NCI-H1436 treated with DMSO at 0.1 percent for 48 hours (cell line): ENCODE measurements at places on chromosomes 4 and X.

- no peak for DNase-seq
These were observed 19.3 kb upstream of the SPIN2A start for GRCh38 chrX:57156397-57157049.

- DNase-seq, result no peak
These were observed 55.0 kb downstream of the PAPSS1 start for GRCh38 chr4:107665001-107665400.

DNA sequence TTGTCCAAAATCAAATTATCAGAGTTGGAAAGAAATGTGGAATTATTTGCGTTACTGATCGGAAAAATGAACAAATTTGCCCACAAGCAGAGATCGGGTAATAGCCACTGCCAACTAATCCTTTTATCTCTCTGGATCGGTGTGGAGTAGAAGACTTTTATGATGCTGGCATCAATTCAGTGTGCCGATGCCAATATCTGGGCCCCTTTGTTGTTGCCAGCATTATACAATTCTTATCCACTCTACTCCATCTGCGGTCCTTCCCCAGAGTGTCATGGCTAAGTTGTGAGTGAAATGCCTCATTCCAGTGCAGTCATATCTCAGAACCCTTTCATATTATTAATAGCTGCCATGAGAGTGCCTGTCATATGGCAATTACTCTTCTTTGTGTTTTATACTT lies 660.2 kb downstream of the ADGRL3 start:
- no peak for DNase-seq

GRCh38 chr4:41219421-41219950 lies 5.1 kb upstream of the APBB2 start:
- no peak for DNase-seq

DNA sequence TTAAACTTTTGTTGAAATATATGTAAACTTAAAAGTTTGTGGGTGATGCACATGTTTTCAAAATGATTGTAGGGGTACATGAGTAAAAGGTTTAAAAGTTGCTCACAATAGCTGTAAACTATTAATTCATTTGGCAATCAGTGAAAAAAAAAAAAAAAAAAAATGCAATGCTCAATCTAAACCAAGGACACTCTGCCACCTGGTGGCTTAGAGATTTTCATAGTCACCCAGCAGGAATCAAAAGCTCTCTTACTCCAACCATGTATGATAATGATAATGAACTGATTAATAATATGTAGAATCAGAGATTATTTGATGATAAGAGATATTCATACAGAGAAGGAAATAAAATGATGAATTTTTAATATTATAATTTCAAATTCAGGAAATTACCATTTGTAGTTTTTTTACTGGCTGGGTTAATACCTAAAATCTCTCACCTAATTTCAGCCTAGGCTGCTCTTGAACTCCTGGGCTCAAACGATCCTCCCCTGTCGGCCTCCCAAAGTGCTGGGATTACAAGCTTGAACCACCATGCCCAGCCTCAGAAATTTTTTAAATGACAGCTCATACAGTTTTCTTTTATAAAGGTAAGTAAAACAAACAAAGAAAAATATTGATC lies 46.9 kb upstream of the SLC25A4 start:
- DNase-seq, result no peak

DNA sequence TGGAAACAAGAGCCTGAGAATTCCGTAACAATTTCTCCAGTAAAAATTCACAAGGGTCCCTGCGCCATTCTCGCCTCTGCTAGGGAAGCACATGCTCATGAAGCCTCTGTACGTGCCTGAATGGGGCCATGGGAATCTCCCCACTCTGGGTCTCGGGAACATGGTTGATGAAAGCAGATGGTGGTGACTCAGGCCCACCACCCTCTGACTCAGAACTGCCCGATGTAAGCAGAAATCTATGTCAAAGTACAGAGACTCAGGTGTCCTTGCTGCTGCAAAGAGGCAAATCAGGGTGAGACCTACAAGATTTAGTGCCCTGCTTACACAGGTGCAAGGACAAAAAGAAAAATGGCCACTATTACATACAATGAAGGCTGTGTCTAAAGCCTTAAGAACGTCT lies 65.0 kb downstream of the SCD5 start:
- DNase-seq, result no peak

- no peak for DNase-seq
These were observed 22.3 kb upstream of the VSIG1 start for GRCh38 chrX:108022491-108023089.

- DNase-seq, result no peak
These were observed 767.3 kb upstream of the TENM3 start for GRCh38 chr4:181475781-181476507.

DNA sequence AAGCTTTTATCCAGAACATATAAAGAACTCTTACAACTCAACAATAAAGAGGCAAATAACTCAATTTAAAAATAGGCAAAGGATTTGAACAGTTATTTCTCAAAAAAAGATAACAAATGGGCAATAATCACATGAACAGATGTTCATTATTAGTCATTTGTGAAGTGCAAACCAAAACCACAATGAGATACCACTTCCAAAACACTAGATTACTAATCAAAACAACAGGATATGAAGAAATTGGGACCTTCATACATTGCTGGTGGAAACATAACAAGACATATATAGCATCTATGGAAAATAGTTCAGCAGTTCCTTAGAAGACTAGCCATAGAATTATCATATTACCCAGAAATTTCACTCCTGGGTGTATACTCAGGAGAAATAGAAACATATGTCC lies 224.6 kb downstream of the FBXO8 start:
- DNase-seq, result no peak

DNA sequence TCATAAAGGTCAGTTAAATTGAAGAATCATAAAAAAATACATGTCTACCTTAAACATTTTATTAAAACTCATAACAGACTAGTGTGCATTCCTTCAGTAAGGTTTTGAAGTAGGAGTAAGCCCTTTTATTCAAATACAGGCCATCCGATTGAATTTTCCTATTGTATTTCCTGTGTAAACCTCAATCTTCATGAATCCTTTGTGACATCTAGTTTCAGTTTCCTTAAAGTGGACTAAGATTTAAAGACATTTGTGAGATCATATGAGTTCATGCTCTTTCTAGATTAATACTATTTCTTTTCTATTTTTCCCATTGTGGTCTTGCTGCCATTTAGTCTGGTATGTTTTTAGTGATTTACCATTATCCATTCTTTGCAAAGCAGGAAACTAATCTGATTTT lies 644.7 kb upstream of the BOD1L1 start:
- no peak for DNase-seq

GRCh38 chr4:185396724-185397385 lies at the start of gene ANKRD37:
Gene ANKRD37, plus strand, starts transcription at chr4:185396841. Its CDS starts 83 bp downstream, at chr4:185396924.
- no peak for DNase-seq

- no peak for DNase-seq
These were observed 213.2 kb downstream of the SPANXN3 start for GRCh38 chrX:143304025-143304424.

DNA sequence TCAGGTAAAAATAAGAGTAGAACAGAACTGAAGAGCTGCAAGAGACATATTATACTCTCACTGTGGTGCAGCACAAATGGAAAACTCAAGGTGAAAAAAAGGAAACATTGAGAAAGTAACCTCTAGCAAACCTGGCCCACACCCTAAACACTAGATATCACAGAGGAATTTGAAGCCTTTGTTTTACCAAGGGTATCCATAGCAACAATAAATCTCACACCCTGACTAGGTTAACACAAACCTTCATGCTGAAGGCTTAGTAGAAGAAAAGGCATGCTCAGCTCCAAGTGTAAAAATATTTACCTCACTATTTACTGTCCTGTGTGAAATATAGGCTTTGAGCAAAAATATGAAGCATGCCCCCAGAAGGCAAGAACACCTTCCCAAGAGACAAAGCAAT lies 61.9 kb upstream of the TAB3 start:
- no peak for DNase-seq

- DNase-seq, result no peak
These were observed 66.9 kb downstream of the ARHGEF38 start for GRCh38 chr4:105619188-105619931.

- no peak for DNase-seq
These were observed 34.5 kb downstream of the ACE2 start for GRCh38 chrX:15566244-15566643.

- no peak for DNase-seq
These were observed 195.9 kb downstream of the CAMK2D start for GRCh38 chr4:113565702-113566012.

DNA sequence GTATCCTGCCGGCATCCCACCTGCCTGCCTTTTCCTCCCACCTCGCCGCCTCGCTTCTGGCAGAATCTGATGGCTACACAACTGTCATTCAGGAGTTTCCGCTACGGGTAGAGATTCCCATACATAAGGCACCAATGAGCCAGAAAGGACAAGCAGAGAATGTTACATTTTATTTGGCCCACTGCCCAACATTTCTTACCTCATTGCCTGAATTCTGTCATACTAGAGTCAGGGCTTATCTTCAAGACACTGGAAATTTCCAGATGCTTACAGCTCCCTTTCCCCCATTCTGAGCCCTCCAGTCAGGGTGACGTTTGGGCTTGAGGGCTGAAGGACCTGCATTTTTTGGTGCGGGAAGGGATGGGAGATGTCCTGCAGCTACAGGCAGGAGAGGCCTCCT lies 113.0 kb downstream of the NHS start:
- no peak for DNase-seq

DNA sequence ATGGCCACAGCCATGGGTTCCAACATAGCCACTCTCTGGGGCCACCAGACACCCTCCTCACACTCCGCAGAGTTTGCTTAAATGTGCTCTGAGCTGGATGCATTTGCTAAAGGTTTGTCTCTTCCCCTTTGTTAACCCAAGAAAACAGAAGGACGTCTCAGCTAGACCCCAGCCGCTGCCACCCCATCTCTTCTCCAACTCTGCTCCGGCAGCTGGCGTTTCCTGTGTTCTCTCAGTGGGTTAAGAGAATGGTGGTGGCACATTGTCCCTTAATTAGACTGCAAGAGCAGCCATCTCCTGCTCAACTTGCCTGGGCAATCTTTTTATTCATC lies 43.7 kb upstream of the FAM9C start:
- no peak for DNase-seq

DNA sequence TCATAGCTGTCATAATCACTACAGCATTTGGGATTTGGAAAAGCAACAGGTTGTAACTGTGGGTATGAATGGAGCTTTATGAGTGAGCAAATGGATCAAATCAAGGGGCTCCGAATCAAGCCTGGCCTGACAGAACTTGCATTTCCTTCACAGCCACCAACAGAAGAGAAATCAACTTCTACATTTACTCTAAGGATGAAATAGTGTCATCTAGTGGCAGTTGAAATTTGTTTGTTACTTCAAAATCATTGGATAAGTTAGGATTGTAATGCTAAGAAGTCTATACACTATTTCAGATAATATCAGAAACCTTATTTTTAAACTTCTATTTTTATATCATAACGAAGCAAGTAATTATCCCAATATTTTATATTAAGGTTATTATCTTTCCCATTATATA lies 10.7 kb upstream of the WDR17 start:
- no peak for DNase-seq

GRCh38 chrX:136878423-136878822 lies 2.1 kb downstream of the RBMX start:
- DNase-seq, result no peak

DNA sequence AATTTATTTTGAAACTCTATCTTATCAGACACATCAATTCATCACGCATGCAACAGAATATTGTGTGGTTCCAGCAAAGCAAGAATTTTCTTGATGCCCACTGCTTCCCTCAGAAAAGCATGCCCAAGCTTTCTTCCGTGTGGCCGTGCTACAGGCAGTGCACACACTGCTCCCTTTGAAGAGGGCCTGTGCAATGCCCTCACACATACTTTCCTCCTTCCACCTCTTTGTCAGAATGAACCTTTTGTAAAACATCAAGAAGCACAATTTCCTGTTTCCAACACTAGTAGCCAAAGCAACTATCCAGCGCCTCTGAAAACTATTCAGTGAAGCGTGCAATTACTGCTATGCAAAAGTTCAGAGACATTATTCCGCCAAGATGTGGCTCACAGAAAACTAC lies 201.7 kb downstream of the NLGN4X start:
- no peak for DNase-seq

DNA sequence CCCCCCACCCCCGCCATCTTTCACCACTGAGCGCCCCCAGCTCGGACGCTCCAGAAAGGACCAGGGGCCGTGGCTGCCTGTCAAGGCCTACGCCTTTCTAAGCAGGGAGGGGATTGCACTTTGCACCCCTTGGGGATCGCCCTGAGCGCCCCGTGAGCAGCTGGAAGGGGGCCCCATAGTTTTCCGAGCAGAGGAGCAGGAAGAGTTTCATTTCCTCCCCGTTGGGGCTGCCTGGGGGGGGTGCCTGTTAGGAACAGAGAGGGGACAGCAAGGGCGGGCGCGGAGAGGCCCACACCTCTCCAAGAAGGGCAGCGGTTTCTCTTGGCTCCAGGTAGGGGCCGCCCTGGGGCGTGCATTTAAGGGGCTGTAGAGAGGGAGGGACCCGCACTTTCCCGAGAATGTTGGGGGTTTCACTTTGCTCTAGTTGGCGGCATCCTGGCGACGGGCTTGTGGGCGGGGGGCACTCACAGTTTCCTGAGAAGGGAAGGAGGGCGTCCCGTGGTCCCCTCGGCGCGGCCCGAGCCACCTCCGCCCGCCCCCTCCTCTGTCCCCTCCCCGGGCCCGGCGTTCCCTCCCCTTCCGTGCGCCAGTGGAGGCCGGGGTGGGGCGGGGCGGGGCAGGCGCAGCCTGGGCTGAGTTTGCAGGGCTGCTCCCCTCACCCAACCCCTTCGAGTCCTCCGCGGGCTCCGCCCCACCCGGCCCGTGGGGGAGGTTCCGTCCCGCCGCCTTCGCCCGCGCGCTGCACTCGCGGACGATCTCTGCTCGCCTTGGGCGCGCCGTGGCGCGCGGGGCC lies 82.3 kb upstream of the CD99 start:
- DNase-seq, result no peak
